Activated naive CD4-positive, alpha-beta T cell (primary cell): ENCODE measurements at places on chromosomes 7 and 10.

DNA sequence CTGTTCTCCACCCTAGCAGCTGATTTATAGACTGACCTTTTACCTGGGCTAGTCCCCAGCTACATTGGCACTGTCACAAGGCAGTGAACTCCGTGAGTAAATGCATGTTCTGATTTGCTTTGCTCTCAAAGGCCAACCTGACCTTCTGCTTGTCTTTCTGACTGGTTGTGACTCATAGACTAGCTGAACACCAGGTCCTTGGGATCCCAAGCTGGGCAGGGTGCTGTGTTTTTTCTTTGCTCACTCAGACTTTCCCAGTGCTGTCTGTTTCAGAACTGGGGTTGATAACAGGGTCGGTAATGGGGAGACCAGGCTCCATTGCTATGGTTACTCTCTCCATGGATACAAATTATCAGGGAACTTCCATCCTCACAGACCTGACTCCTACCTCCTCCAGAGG is 35.0 kb downstream of the EVX1 start:
- no peak for DNase-seq

- no peak for DNase-seq
Measured at GRCh38 chr7:85004402-85004801, 182.5 kb downstream of the SEMA3D start.

DNA sequence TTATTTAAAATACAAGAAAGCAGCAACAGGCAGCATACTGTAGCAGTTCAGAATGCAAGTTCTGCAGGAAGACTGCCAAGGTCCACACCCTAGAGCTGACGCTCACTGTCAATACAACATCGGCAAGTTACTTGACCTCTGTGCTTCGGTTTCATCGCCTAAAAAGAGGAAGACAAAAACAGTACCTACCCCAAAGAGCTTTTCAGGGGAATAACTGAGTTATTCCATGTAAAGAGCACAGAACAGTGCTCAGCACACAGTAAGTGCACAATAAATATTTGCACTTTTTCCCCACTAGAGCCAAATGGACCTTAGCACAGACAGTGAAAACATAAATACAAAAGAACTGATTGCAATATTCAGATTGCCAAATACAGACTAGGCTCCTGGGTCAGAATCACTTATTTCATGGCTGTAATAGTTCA is 88.6 kb downstream of the USP6NL start:
- no peak for DNase-seq

DNA sequence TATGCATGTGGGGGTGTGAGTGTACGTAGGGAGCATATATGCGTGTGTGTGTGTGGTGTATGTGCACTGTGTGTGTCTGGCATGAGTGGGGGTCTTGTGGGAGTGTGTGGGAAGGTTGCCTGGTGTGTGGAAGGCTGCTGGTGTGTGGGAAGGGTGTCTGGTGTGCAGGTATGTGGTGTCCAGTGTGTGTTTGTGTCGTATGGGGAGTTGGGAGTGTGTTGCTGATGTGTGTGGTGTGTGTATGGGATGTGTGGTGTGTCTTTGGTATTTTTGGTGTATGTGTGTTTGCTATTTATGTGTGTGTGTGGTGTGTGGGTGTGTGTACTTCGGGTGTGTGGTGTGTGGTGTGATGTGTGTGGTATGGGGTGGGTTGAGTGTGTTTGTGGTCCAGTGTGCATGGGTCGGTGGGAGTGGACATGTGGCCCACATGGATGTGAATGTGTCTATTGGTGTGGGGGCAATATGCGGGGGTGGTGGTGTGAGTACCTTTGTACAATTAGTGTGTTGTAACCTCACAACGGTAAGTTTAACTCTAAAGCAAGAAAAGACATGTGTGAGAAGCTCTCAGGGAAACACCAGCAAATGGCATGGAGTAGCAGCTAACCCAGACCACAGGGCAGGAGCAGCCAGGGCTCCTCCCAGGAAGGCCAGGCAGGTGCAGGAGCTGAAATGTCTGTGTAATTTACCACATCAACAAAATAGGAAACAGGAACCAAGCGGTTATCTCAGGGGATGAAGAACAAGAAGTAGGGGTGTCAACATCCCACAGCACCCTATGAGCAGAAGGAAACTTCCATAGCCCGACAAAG is 11.9 kb downstream of the ANTXRL start:
- no peak for DNase-seq

- no peak for DNase-seq
Measured at GRCh38 chr10:44376472-44377099, 8.3 kb downstream of the CXCL12 start.

GRCh38 chr7:102981451-102981850 is 68.7 kb downstream of the LRRC17 start:
- no peak for DNase-seq

DNA sequence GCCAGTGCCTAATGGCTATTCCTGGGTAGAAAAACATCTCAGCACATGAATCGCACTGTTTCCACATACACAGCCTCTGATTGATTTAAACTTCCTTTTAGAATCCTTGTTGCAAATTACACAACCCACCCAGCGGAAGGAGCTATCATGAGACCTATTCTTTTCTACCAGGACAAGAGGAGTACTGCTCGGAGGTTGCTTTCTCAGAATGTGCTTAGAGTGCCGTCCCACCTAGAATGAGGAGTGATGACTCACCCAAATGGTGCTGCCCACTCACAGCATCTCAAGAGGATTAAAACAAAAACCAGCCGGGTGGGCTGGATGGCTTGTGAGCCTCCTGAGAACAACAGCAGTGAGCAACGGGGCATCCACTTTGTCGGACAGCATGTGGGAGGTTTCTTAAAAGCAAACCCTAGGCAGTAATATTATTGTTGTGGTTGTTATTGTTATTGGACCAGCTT is 128.9 kb downstream of the DGKI start:
- no peak for DNase-seq

- DNase-seq: no peak
Measured at GRCh38 chr10:35600193-35600592, 4.9 kb upstream of the GJD4 start.

- DNase-seq: no peak
Measured at GRCh38 chr10:43389867-43390266, 18.4 kb downstream of the FXYD4 start.

- no peak for DNase-seq
Measured at GRCh38 chr7:18087026-18087686, 59.5 kb upstream of the PRPS1L1 start.

DNA sequence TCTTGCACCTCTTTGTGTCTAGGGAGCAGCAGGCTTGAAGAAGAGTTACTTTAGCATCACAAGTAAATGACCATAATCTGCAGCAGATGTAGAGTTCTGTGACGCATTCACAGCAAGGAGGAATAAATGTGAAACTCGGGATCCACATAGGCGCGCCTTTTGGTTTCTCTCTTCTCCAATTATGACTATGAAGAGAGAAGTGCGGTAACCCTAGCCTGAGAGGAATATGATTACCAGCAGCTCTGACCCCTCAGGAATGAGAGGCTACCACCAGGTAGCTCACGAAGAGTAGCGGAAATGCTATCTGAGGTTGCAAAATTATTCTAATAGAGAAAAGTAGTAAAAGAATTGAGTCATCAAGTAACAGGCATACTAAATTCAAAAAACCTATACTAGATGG is 25.2 kb upstream of the DMTF1 start:
- DNase-seq: no peak
